ENCODE measurements at places on chromosomes 7 and 10.

DNA sequence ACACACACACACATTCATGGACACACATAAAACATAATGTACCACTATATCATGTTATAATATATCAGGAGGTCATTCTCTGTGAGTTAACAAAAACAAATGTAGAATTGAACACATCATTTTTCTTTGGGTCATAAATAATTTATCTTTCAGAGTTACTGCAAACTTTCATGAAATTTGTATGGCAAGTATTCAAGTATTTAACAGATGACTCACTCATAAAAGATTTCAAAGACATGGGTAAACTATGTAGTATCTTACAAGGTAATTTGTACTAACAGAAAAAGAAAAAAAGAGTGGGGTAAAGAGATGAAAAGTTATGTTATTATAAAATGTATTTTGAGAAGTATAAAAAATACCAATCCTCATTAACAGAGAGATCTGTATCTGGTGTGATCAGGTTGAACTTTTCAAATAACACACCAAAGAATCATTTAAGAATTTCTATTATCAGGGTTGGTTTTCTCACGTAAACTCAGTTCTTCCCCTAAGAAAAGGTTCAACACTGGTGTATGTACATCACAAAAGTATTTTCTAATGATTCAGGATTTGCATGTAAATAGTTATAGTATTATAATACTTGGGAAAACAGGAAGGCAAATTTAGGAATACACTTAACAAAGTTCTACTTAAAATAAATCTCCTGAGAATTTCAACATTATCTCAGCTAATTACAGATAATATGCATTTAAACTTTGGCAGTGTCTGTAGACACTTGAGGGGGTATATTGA, 933.1 kb upstream of the LRRN3 start:
- DNase-seq, result no peak

GRCh38 chr7:13279854-13280435, 592.5 kb downstream of the ARL4A start:
- DNase-seq, result peak; percentile 73

DNA sequence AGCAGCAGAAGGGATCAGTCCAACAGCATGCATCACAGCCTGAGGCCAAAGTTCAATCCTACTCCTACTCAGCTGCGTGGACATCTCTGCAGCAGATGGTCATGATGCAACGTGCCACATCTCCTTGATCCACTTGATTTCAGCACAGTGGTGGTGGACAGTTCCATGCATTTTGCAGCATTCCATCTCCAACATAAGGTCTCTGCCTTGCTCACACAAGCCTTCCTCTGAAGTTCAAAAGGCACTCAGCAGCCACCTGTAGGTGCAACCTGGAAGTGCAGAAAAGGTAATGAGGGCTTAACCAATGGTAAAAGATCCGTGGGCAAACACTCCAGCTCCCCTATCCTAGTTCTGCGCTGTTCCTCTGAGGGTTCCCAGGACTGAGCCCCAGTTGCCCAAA, 57.5 kb upstream of the CHCHD3 start:
- no peak for DNase-seq

DNA sequence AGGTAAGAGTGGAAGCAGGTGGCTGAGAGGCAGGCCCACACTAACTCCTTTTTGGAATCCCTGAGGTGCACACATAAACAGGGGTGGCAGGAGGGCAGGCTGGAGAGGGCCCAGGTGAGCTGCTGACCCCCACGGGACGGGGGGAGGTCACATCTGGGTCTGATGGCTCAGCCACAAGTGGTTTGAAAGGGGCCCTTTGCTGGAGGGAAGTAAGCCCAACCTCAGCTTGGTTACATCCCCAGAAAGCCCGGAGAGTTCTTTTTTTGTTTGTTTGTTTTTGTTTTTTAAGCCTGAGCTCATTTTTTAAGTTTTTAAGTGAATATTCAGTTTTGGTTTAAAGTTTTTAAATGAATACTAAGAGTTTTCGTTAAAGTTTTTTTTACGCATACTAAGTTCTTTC, 72.8 kb upstream of the CUX1 start:
- no peak for DNase-seq

- DNase-seq, result no peak
These were observed 295.2 kb downstream of the CAMK1D start for GRCh38 chr10:12644380-12645144.

DNA sequence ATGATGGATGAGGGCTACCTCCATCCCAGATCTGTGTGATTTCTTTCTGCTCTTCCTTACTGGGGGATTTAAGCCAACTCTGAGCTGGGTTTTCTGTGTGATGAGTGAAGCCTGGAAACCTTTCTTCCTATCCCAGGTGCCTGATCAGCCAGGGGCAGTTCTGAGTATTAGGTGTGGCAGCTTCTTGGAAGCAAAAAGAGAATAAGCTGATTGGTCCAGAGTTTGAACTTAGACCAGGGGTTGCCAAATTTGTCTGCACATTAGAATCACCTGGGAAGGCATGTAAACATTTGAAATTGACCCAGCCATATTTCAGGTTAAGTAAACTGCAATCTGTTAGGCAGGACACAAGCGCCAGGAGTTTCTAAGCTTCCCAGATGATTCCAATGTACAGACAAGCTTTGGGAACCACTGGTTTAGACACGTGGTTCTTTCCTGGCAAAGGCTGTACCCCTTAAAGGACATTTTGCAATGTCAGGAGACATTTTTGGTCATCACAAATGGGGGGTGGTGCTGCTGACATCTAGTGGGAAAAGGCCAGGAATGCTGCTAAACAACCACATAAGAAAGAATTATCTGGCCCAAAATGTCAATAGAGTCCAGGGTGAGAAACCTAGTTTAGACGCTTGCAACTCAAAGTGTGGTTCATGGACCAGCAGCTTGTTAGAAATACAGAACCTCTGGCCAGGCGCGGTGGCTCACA, 160.5 kb upstream of the GHITM start:
- no peak for DNase-seq

- DNase-seq, result no peak
These were observed 38.9 kb downstream of the CACNA2D1 start for GRCh38 chr7:82404652-82405051.

DNA sequence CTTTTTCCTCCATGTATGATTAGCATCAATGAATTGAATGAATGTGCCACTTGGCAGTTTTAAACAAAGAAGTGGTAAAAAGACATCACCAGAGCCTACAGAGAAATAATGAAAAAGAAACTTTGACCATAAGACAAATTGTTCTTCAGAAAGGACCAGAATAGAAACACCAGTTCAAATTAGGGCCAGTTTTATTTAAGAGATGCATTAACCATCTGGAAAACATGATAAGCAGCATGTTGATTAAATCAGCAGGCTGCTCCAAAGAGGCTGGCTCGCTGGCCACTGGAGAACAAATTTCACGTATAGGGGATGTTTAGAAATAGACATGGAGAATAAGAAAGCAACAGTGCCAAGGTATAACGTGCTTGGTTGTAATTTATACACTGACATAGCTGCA, 242.3 kb upstream of the AOAH start:
- DNase-seq, result no peak

DNA sequence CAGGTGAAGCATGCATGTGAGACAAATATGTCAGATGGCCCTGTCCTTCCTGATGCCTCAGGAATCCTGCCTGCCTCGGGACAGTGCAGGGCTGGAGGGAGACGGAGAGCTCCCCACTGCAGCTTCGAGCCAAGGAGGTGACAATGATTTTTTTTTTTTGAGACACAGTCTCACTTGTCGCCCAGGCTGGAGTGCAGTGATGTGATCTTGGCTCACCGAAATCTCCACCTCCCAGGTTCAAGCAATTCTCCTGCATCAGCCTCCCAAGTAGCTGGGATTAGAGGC, 68.8 kb downstream of the OAT start:
- no peak for DNase-seq

GRCh38 chr10:89171263-89171872, 35.7 kb downstream of the CH25H start:
- no peak for DNase-seq

DNA sequence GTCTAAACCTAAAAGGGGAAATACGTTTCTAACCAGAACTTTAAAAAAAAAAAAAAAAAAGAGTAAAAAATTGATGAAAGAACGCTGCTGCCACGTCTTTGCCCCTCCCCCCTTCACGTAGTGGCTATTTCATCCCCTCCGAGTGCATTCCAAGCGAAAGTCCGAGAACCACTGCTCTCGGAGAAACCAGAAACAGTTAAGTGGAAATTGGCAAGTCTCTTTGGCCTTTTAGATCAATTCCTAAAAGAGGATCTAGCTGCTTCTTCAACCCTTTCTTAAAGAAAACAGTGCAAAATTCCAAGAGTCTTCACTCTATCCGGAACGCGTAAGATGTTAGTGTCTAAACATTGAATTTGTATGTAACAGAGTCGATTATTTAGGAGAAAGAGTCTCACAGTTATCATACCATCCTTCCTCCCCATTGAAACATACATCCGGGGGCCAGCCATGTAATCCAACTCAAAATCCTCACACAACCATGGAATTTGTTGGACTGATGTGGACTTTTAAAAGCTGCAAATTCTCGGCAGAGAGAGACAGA, 1.1 kb downstream of the P4HA1 start:
- DNase-seq, result peak; percentile 60

All from hippocampal formation (tissue), 2 donors.